ENCODE measurements at places on chromosomes 4 and X. TPM values are rescaled to one million over a fixed set of nuclear protein-coding genes. Genes with fewer than 3 reads are reported as not detected.
A peak's percentile ranks its signal among the peaks of the same experiment; 100 is the strongest.

- DNase-seq = no peak
Observed at GRCh38 chr4:142551517-142552305, 294.4 kb downstream of the INPP4B start.

GRCh38 chrX:86002076-86002896 is 45.1 kb downstream of the CHM start:
- DNase-seq = peak; percentile 38

Gene RENBP
- total RNA-seq = 0.62 TPM

Gene NDST3
- total RNA-seq = 0.74 TPM

Gene ATP1B4
- not detected for total RNA-seq

Gene CSAG2
- not detected for total RNA-seq

DNA sequence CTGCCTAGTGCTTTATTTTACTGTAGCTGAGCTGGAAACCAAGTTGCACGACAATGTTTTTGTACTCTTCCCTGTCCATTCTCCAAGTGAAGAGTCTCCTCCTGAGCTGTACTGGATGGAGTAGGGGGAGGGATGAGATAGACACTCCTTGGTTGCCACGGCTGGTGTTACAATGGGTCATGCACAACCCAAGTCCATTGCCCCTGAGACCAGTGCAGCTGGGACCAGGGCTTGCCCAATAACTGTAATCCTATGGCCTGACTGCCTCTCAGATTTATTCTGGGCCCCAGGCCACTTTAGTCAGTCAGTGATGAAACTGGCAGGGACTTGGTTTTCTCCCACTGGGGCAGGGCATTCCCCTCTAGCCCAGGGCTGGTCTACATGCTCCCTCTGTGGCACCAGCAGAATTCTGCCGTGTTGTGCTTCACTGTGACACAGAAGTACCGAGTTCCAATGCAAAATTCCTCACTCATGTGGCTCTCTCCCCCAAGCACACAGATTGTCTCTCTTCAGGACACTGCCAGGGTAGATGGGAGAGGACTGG is 203.3 kb upstream of the PCDH18 start:
- no peak for DNase-seq

Gene HMX1
- total RNA-seq = not detected

DNA sequence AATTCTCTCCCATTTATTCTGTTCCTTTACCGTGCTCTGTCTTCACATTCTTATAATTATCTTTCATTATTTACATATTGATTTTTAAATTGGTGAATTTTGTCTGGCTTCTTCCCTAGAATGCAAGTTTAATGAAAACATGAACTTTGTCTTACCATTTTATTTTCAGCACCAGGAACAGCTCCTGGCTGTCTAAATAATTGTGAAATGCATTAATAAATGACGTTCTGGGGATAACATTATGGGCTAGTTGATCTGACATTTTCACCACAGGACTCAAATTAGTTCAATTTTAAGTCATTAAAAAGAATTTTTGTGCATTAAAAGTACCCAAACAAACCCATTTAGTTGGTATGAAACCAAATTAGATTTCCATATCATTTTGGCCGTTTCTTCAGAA is 97.5 kb downstream of the KCTD8 start:
- DNase-seq = no peak

DNA sequence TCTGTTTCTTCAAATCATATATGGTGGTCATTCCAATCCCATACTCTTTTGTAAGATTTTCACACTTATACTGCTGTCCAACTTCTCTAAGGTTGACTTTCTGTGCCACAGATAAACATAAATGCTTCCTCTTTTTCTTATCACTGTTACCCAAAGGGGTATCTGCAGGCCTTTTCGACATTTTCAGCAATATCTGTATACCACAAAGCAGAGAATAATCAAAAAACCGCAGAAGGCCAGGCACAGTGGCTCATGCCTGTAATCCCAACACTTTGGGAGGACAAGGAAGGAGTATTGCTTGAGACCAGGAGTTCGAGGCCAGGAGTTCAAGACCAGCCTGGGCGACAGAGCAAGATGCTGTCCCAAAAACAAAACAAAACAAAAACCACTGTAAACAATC is 3.1 kb upstream of the RFC1 start:
- DNase-seq = no peak

Gene UCHL1
- total RNA-seq = 2,441 TPM

Gene TGIF2LX
- total RNA-seq = 0.98 TPM

- DNase-seq = no peak
Observed at GRCh38 chr4:59044286-59044900, 1934.2 kb upstream of the IGFBP7 start.

Gene LEF1
- 4.7 TPM for total RNA-seq

Gene SORCS2
- total RNA-seq = 0.78 TPM

DNA sequence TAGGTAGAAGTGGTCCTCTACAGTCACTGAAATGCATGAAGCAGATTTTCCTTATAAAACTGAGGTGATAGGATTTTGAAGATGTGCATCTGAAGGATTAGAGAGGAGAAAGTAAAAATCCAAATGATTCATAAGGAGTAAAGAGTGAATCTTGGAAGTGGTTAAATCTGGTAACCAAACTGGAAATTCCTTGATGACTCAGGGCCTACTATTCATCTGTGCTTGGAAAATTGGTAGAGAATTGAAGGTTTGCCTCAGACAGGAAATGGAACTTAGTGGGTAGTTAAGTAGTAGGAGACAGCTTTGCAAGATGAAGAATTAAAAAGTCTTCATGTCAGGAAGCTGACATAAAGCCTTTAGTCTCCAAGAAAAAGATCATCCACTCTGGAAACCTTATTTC is 368.9 kb upstream of the CTSO start:
- peak; percentile 89 for DNase-seq

- peak; percentile 96 for DNase-seq
Observed at GRCh38 chr4:124631760-124632159, 80.8 kb downstream of the ANKRD50 start.

- peak; percentile 75 for DNase-seq
Observed at GRCh38 chrX:28586981-28587551, at the start of gene IL1RAPL1. Gene IL1RAPL1 (plus strand): TSS chrX:28587446.

Gene HTRA3
- not detected for total RNA-seq

- no peak for DNase-seq
Observed at GRCh38 chrX:15525664-15526416, 25.2 kb downstream of the BMX start.

Gene WDR1
- total RNA-seq = 296 TPM

Gene LRCH2
- 2.8 TPM for total RNA-seq

- no peak for DNase-seq
Observed at GRCh38 chr4:38482696-38483095, 181.3 kb upstream of the KLF3 start.

- no peak for DNase-seq
Observed at GRCh38 chrX:9538544-9539045, 73.7 kb downstream of the TBL1X start.

Gene DLG3
- total RNA-seq = 10.2 TPM

- no peak for DNase-seq
Observed at GRCh38 chrX:14934423-14934822, 61.2 kb downstream of the MOSPD2 start.

Gene TLR7
- total RNA-seq = not detected

GRCh38 chr4:36358173-36358572 is 76.8 kb downstream of the DTHD1 start:
- DNase-seq = no peak

DNA sequence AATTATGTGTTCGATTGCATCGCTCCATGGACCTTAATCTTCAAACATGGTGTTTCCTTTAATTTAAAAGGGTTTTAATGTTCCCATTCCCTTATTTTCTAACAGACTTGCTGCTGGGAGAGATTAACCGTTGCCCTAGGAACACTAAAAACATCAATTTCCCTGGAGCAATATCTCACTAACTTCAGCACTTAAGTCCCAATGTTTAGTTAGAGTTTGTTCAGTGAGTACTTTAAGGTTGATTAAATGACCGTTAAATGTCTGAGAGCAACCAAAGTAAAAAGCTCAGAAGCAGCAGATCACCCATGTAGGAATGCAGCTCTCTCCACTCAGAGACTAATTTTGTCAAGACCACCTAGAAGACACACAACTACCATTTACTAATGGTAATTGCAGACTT is 111.2 kb upstream of the PDE5A start:
- no peak for DNase-seq

Gene ARL9
- total RNA-seq = not detected

DNA sequence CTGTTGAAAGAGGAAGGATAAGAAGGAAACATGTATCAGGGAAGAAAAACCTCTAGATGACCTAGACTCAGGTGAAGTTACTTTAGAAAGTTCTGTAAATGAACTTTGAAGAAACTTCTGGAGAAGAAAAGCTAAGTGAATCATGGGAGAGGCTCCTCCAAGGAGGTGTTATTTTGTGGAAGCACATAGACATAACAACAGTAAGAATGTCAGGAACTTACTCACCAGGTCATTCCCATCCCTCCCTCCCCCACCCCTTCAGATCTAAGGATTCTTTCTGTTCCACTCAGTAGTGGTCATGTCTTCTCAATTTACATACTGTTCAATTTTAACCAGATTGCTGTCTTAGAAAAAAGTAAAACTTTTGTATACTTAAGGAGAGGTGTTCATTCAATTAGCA is 310.5 kb upstream of the DDX53 start:
- DNase-seq = no peak

GRCh38 chrX:65985922-65986588 is 53.8 kb downstream of the VSIG4 start:
- peak; percentile 47 for DNase-seq

DNA sequence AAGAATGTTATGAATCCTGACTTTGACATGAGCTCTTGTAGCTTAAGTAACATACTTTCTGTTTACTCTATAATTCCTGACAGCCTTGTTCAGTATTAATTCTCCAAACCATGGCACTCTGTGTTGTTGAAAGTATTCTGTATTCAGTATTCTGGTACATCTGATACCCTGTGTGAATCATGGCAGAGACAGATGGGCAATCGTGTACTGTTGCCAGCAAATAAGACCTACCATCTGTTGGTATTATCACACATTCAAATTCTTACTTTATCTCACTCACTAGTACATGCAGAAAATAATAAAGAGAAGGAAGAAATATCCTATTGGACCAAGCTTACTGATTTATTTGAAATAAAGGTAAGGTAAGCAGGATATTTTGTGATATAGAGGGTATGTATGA is 7.9 kb downstream of the MBTPS2 start:
- no peak for DNase-seq

DNA sequence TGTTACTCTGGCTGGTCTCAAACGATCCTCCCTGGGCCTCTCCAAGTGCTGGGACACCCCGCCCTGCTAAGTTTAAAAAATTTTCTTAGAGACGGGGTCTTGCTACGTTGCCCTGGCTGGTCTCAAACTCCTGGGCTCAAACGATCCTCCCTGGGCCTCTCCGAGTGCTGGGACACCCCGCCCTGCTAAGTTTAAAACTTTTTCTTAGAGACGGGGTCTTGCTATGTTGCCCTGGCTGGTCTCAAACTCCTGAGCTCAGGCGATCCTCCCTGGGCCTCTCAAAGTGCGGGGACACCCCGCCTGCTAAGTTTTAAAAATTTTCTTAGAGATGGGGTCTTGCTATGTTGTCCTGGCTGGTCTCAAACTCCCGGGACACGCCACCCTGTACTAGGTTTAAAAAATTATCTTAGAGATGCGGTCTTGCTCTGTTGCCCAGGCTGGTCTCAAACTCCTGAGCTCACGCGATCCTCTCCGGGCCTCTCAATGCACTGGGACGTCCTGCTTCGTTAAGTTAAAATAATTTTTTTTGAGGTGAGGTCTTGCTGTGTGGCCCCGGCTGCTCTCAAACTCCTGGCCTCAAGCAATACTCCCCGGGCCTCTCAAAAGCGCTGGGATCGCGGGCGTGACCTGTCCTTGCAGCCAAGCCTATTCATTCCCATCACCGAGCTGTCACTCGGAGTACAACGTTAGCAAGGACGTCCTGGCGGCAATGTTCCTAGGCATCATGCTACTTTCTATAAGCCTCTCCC is 1.1 kb downstream of the SLC25A6 start:
- no peak for DNase-seq

- peak; percentile 47 for DNase-seq
Observed at GRCh38 chr4:26557164-26557563, 26.7 kb upstream of the TBC1D19 start.

Gene CPLX1
- total RNA-seq = 0.64 TPM

Gene PHF8
- total RNA-seq = 5.8 TPM

DNA sequence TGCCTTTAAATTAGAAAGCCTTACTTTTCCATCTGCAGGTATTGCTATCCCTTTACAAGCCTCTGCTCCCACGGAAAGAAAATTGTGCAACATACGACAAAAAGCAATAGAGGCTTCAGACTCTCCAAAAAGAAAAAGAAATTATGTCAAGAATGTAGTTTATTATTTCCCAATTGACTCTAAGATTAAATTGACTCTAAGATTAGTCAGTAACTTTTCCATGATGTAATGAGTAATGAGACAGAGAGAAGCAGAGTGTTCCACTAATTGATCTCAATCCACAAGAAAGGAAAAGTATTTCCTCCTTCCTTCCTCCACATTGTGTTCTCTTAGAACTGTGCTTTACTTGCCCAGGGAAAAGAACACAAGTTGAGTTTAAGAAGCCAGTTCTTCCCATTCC is 345.7 kb upstream of the HS3ST1 start:
- DNase-seq = no peak

Gene KLKB1
- not detected for total RNA-seq

DNA sequence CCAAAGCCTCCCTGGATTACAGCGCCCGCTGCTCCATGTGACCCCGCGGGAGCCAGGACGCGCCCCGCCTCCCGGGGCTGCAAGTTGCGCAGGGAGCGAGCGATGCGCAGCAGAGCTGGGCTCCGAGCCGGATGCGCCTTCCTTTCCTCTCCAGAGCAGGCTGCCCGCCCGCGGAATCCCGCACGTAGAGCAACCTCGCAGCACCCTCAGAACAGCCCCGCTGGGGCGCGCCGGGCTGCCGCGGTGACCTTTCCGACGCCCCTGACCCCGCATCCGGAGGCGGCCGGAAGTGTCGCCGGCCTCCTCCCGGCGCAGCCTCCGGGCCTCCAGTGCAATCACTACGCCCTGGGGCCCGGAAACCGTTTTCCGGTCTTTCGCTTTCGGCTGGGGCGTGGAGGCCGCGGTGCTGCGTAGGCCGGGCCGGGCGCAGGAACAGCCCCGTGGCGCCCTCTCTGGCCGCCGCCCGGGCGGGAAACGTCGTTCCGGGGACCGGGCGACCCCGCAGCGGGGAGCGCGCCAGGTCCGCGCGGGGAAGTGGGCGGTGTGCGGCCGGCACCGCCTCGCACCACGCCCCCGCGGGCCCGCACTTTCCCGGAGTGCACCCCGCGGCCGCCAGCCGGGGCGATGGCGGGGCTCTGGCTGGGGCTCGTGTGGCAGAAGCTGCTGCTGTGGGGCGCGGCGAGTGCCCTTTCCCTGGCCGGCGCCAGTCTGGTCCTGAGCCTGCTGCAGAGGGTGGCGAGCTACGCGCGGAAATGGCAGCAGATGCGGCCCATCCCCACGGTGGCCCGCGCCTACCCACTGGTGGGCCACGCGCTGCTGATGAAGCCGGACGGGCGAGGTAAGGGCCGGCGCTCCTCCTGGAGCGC is at the start of gene CYP4V2:
TSS of gene CYP4V2 (plus strand) at position 368 of the 866 bp plus-strand sequence. CDS start at position 625, 257 bp downstream.
- peak; percentile 60 for DNase-seq
